ENCODE measurements at places on chromosomes 4 and X. TPM values are rescaled to one million over a fixed set of nuclear protein-coding genes. Genes with fewer than 3 reads are reported as not detected.

DNA sequence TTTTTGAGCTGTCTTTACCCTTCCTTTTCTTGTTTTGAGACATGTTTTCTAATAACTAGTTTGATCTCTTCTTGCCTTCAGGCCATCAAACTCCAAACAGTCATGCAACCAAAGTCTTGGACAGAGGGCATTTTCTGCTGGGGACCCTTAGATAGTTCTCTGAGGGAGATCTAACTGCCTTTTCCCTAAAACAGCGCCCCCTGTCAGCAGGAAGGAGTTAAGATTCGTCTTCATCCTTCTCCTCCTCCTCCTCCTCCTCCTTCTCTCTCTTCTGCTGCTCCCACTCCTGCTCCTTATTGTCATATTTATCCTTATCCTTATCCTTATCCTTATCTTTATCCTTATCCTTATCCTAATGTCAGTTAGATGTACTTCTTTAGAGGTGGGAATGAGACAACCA lies 417.2 kb downstream of the TRAM1L1 start:
- no peak overlapping the region for H3K4me3 ChIP-seq
- H3K36me3 ChIP-seq = no peaks in the 10 kb centered on the region
- H3K27ac ChIP-seq = no peak overlapping the region
- no peak for DNase-seq
- no peaks in the 10 kb centered on the region for H3K27me3 ChIP-seq

- DNase-seq = no peak
- peak overlapping the region; percentile 98 for H3K27ac ChIP-seq
- H3K4me1 ChIP-seq = peaks cover 31% of the 10 kb centered on the region
- no peaks in the 10 kb centered on the region for H3K27me3 ChIP-seq
Measured at GRCh38 chr4:123477711-123478209, 81.2 kb downstream of the SPRY1 start.

SAGE1 gene
- not detected for total RNA-seq

GRCh38 chr4:72846280-72847111 lies 223.0 kb downstream of the COX18 start:
- H3K36me3 ChIP-seq = no peaks in the 10 kb centered on the region
- DNase-seq = no peak
- H3K4me3 ChIP-seq = no peak overlapping the region

DNA sequence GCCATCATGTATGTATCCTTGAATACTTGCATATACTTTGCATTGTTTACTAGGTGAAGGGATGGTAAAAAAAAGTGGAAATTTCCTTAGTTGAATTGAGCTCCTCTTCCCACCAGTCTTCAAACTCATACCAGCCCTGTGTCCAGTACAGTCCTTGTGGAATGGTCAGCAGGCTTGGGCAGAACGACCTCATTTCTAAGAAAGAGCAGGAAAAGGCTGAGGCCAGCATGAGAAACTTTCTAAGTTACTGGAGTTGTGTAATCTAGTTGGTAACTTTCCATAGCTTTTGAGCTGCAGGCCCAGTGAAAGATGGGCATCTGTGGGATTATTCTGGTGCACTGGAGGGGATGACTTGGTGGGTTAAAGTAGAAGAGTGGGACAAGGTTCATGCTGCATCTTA lies 87.6 kb downstream of the DCUN1D4 start:
- no peaks in the 10 kb centered on the region for H3K36me3 ChIP-seq
- H3K27ac ChIP-seq = no peak overlapping the region
- DNase-seq = no peak
- no peak overlapping the region for H3K4me3 ChIP-seq
- no peaks in the 10 kb centered on the region for H3K4me1 ChIP-seq
